ENCODE measurements at places on chromosomes 2 and 18.

DNA sequence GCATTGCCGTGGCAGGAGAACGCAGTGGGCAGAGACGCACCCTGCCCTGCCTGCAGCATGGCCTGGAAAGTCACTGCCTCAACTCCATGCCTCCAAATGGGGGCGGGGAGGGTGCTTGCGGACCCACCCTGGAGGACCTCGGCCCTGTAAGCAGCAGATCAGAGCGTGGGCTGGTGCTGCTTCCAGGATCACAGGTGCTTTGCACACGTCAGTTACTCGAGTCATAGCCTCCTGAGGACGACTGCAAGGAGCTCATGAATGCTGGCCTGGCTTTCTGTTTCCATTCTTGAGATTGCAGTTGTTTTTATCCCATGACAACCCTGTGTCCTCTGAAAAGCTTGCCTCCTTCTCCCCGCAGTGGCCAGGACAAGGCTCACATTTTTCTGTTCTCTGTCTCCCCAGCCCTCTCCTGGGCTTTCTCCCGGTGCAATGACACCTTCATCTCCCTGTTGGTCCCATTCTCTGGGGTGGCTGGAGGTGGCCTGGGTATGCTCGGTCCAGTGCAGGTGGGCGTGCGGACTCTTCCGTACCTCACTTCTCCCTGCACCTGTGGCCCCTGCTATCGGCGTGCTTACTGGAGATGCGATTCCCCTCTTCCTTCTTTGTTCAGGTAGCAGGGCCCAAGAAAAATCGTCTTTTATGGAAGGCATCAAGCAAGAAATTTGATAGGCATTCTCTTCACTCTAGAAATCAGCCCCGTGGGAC, 208.0 kb downstream of the GBX2 start:
- no peak for DNase-seq

DNA sequence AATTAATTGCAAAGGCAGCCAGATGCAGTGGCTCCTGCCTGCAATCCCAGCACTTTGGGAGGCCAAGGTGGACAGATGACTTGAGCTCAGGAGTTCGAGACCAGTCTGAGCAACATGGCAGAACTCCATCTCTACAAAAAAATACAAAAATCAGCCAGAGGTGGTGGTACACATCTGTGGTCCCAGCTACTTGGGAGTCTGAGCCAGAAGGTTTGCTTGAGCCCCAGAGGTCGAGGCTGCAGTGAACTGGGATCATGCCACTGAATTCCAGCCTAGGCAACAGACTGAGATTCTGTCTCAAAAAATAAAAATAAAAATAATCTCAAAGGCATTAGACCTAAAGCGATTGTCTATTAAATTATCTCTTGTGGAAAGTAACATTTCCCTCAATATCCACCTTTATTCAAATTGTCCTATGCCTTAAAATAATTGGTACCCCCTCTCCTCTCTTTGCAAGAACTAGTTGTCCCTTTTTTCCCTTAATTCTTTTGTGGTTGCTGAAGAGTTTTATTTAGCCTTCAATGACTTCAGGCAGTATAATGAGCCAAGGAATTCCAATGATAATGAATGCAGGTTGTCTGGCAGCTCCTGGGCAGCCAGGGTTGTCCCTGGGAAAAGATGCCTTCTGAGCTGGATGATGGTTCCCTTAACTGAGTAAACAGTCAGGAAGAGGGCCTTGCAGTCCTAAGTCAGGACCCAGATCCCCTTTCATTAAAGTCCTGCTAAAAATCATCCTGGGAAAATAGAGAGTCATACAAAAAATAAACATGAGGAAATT, 32.2 kb downstream of the GPR75 start:
- DNase-seq: no peak

GRCh38 chr2:234611209-234611608, 114.3 kb upstream of the ARL4C start:
- no peak for DNase-seq

GRCh38 chr2:168470320-168471162, 14.5 kb downstream of the CERS6 start:
- no peak for DNase-seq

GRCh38 chr2:82636402-82637020, 1822.6 kb downstream of the SUCLG1 start:
- DNase-seq: no peak

GRCh38 chr2:141020346-141020745, 1110.5 kb downstream of the LRP1B start:
- no peak for DNase-seq

DNA sequence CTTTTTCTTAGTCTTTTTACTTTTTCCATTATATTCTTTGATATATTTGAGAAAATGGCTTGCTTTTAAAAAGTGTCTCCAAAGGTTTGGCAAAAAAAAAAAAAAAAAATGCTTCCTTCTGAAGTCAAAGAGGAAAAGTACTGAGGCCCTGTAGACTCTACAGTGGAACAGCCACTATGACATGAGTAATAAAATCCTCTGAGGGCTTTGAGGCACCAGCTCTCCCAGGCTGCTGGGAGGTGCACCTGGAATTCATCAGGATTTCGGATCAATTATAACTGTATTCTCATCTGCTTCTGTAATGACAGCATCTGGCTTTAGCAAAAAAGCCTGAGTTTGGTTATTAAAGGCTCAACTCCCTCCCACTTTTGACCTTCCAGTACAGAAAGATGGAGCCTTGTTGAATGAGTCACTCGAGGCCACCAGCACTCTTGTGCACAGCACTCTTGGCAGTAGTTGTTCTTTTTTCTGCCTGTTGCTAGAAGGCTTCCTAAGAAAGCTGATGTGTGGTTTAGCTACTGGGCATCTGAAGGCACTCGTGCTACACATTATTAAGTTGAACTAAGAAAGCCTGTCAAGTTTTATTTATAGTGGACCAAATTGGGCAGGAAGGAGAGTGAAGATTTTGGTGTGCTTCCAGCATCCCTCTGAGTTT, 131.3 kb downstream of the PRPF40A start:
- DNase-seq: no peak

GRCh38 chr18:79518028-79518682, 122.4 kb downstream of the NFATC1 start:
- no peak for DNase-seq

DNA sequence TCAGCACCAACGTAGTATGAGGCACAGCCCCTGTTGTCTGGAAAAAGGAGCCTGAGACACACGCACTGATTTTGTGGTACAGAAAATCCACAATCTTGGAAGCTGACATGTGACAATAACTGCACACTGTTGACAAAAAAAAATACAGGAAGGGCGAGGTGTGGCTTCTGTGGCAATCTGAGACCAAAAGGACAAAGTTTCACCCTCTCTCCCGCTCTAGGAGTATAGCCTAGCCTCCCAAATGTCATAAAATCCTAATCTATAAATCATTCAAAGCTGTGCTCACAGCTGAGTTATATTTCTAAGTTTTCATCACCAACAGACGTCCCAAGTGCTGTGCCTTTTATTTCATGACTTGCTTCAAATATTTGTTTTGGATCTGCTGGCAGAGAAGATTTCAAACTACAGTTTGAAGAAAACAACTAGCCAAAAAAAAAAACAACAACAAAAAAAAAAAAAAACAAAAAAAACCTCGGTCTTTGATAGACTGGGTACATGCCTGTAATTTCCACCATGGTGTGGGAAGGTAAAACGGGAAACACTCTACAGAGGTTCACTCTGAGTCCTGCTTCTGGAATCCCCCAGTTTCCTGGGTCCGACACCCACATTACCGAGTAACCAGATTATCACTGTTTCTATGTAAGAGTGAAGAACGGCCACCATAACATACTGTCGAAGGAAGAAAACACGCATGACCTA, 61.0 kb downstream of the C2orf76 start:
- no peak for DNase-seq

DNA sequence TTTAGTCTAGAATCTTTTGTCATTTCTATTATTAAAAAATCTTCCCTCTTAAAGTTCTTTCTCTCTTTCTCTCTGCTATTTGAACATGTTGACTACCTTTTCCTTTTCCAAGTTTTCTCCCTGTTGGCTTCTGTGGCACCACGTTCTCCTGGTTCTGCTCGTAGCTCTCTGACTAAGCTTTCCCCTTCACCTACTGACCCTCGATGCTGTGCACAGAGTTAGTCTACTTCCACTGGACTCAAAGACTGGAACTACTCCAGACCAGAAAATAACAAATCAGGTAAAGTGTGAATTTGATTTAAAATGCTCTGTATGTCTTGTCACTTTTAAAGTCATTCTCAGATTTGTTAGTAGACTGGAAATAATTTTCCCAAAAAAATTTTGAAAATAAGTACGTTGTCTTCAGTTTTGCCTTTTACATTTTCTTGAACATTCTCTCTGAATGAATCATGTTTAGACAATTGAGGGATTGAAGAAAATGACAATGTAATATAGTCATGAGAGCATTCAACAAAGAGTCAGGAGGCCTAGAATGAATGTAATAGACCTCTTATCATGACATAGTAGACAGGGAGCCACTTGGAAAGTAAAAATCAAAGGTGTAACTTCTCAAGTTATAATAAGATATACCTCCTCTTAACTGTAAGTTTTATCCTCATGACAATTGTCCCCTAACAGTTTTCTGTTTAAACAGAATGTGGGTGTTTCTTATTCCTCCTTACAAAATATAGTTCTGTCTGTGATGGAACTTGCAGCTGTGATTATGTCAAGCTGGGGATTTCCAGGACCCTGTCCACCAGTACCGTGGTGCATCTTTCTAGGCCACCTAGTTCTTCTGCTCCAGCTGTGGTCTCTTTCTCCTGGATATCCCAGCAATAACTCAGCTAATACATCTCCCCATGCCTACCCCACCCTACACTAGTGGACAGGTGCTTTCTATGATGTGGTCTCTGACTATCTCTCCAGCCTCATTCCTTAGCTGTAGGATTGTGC, 25.5 kb downstream of the ITPRID2 start:
- no peak for DNase-seq

DNA sequence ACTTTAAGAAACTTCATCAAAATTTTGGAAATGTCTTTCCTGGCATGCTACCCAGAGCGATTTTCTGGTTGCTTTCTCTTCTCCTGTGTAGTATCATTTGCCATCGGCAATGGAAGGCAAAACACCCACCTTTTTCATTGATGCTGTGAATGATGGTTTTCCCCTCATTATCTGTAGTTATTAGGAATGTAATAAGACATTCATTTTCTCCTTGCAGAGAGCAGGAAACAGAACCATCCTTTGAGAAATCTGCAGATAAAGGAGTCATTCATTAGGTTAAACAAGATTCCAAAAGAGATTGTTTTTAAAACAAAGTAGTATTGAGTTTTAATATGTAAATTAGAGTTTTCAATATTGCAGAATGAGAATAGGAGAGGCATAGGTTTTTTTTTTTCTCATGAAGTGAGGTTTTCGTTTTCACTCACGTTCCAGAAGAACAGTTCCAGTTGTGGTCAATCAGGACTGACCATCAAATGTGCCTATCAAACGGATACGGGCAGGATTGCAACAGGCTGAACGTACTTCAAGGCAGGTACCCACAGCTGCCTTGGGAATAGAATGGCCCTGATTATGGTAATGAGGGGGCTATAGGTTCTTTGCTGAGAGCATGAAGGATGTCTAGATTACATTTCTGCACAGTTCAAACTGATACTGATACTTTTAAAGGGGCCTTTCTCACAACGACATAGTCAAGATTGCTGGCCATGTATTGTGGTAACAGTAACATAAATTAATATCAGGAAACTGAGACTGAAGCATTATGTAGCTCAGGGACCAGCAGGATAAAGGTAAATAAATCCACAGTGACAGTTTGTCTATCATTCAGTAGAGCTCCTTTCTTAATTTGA, 49.8 kb upstream of the PLA2R1 start:
- no peak for DNase-seq

GRCh38 chr18:63180321-63180720, 139.2 kb downstream of the BCL2 start:
- DNase-seq: no peak

DNA sequence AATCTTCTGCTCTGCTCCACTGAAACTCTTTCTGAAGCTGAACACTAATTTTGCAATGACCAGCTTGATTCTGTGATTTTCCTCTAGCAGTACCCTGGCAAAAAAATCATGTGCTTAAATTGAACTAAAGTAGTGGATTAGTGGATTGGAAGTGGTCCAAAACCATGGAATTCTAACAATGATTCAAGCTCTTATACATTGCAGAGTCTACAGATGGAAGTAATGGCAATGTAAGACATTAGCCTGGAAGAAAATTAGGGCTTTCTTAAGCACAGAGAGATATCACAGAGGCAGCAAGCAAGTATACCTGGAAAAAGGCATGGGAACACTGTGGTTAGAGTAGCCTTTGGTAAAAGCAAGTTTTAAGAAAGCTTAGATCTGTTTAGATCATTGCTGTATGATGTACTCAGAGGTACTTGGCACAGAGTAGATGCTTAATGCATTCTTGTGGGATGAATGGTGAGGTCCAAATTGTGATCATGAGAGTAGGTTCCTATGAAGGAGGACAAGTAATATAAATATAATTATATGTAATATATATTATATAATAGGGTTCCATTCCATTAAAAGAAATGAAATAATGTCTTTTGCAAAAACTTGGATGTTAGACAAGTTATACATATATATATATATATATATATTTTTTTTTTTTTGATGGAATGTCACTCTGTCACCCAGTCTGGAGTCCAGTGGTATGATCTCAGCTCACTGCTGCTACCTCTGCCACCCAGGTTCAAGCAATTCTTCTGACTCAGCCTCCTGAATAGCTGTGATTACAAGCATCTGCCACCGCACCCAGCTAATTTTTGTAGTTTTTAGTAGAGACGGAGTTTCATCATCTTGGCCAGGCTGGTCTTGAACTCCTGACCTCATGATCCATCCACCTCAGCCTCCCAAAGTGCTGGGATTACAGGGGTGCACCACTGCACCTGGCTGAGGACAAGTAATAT, 172.2 kb upstream of the SCN7A start:
- no peak for DNase-seq

DNA sequence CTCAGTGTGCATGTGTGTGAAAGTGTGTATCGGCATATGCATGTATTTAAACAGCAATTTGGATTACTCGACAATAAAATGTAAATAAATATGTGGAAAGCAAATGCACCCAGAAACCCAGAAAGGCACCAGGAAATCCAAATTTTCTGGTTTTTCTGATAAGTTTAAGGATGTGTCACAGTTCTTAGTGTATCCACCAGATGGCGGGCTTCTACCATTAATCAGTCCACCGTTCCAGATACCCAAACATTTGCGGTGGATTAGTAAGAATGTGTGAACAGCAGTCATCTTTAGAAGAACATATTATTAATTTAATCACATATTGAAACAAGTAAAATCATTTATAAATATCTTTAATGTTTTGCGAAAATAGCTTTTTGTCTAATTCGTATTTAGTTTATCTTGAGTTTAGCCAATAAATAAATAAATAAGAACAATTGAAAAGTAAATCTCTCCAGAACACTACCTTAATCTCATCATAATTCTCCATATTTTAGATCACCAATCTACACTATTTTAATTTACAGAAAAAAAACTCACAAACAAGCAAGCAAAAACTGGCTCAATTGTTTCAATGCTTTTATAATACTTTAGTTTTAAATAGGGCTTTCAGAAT, 298.9 kb downstream of the DSEL start:
- DNase-seq: peak; percentile 45
